ENCODE measurements at places on chromosomes 5 and 9.

- DNase-seq, result no peak
Observed at GRCh38 chr9:125672876-125673275, 34.1 kb downstream of the MAPKAP1 start.

DNA sequence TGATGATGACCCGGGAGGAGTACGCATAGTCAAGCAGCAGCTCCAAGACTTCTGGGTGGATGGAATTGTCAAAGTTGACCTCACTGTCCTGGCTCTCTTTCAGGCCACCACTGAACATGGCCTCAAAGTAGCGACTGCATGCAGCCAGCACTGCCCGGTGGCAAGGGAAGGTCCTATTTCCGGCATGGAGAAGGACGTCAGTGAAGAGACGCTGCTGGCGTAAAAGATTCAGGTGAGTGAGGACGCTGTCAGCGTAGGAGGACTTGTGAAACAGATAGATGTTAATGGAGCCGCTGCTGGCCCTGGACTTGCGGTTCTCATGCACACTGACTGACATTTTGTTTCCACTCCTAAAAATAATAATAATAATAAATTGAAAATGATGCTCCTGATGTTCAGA lies 4.4 kb downstream of the ENC1 start:
- DNase-seq, result no peak

DNA sequence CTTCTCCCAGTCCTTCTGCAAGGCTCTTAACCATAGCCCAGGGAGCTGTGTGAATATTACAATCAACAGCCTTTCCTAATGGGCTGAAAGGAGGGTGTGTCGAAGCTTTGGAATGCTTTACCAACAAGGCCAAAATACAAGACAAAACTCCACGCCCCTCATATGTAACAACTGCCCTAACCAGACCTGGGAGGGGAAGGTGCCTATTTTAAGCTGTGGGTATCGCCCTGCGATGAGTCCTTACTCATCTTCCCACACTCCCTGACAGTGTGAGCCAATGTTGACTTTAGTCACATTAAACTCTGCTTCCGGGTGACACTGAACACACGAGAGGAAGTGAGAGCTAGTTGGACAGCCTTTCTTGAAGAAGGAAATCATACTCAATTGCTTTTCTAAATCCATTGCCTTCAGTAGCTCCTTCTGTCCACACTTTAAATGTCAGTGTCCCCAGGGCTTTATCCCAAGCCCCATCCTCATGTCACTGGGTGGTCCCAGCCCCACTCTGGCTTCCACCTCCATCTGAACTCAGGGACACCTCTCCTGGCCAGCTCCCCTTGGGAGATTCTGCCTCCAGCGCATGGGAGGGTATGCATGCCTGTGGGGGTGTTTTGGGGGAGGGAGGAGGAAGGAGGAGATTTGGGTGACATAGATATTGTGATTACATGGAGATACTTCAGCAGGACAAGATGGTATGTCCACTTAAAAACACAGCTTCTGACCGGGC lies 6.5 kb upstream of the TBC1D9B start:
- DNase-seq, result no peak

GRCh38 chr5:39228596-39228995 lies 9.2 kb upstream of the FYB1 start:
- DNase-seq, result peak; percentile 11

DNA sequence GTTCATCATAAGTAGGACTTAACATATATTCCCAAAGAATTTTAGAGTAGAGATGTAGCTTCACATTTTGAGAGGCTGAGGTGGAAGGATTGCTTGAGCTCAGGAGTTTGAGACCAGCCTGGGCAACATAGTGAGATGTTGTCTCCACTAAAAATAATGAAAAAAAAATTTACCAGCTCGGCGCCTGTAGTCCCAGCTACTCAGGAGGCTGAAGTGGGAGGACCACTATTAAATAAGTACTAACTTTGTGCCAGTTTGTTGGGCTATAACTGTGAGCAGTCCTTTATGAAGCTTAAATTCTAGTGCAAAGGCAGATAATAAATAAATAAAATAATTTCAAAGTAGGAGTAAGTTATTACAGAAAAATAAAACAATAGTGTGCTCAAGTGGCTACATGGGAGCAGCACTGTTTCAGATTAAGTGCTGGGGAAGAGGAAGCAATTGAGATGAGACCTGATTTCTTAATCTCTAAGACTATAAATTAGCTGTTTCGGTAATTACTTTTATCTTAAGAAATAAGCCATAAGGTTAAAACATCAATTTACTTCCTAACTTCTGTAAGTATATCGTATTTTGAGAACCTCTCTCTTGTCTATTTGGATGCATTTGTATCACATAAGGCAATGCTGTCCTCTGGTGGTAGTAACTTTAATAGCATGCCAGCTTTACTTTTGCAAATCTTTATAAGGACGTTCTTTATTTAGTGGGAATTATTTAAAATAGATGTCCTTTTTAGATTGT lies 98.9 kb downstream of the CSNK1G3 start:
- DNase-seq, result no peak

DNA sequence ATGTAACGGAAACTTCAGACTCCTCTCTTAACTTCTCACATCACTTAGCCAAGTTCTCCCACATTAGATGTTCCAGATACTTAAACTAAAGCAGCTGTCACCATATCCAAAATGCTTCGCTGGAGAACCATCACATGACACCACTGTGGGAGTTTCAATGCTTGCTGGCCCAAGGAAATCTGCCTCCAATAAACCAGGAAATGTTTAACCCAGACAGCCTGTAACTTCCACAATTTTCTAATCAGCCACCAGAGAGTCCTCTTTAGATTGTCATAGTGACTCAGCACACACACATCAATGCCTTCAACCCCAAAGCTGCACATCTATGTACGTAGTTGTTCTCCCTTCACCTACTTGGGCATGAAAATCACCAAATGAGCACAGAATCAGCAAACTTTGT lies 118.7 kb downstream of the LPAR1 start:
- DNase-seq, result no peak
